ENCODE measurements at places on chromosomes 7 and 10.
A peak's percentile ranks its signal among the peaks of the same experiment; 100 is the strongest.

GRCh38 chr10:88783724-88784123 is 18.8 kb upstream of the LIPM start:
- no peak for DNase-seq

DNA sequence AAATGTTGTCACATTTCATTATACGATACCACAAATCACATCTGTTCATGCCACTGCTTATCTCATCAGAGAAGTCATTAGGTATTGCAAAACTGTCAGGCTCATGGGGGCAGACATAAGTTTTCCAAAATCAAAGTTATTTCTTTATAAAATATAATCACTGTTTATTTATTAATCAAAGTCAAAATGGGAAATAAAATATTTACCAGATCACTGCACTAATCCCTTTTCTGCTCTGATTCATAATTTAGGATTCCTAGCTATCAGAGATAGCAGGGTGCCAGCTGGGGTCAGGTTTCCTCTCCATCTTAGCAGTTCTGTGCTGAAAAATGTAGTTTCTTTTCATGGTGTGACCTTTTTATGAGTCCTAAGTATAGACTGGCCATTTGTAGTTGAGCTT is 117.7 kb upstream of the LANCL2 start:
- DNase-seq = no peak

GRCh38 chr7:22849662-22850061 is 27.0 kb upstream of the TOMM7 start:
- no peak for DNase-seq

GRCh38 chr7:120947980-120948379 is 2.6 kb upstream of the ING3 start:
- DNase-seq = no peak

GRCh38 chr10:63376560-63377304 is 89.0 kb downstream of the JMJD1C start:
- peak; percentile 60 for DNase-seq
